ENCODE measurements at places on chromosomes 16 and 17.

GRCh38 chr17:48997827-48998586 is 822 bp downstream of the IGF2BP1 start:
- DNase-seq = no peak

DNA sequence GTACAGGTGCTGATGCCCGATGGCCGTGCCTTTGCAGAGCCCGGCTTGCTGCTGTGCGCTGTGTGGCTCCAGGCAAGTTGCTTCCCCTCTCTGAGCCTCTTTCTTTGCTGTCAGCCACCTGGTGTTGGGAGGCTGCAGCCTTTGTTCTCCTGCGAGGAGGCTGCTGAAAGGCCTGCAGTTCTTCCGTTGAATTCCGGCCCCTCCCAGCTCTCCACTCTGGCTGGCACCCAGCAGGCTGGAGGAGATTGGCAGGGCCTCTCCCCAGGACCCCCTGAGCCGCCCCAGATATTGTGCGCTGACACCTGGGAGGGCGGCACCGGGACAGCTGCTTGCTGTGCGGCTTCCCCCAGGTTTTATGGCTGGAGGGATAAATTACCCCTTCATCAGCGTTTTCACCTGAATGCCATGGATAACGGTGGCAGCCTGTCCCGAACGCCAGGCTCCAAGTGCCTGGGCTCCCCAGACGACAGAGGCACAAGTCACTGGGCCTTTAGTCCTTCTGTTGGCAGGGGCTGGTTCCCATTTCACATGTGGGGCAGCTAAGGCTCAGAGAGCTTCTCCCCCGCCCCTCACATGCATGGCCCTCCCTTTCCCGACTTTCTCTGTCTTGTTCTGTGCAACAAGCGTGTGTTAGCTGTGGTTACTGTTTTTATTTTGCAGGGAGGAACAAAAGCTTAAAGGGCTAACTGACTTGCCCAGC is 35.1 kb upstream of the GSE1 start:
- DNase-seq = no peak

DNA sequence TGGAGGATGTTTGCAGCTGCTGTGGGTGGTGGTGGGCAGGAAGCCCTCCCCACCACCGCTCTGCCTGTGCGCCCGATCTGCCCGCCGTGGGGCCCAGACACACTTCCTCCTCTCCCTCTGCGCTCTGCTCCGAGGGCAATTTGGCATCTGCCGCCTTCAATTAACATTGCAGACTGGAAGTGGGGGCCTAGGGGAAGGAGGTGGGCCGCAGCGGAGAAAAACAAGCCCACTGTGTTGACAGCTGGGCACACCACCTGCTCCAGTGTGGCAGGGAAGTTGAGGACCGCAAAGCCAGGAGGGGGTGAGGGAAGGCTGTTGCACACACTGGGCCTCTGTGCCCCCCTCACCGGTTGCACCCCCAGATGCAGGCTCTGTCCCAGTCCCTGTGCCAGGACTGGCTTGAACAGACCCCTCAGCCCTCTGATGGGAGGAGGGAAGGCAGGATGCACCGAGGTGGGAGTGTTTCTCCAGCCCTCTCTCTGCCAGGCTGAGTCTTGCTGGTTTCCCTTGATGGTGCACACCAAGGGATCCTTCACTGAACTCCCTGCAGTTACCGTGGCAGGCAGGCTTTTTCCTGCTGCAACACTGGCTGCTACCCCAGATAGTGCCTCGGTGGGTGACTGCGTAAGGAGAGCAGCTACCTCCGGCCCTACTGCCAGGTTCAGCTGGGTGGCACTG is 72.8 kb upstream of the MED9 start:
- no peak for DNase-seq

GRCh38 chr16:52496051-52496876 is 50.7 kb downstream of the TOX3 start:
- DNase-seq = no peak

- DNase-seq = no peak
Observed at GRCh38 chr16:85550953-85551924, 61.9 kb upstream of the GSE1 start.

- DNase-seq = peak; percentile 86
Observed at GRCh38 chr17:82205720-82206508, 6.7 kb downstream of the CCDC57 start.

All from fibroblast of upper back skin (primary cell).